Tibial nerve (tissue), 4 donors: ENCODE measurements at places on chromosomes 2 and 18. TPM values are rescaled to one million over a fixed set of nuclear protein-coding genes. Genes with fewer than 3 reads are reported as not detected.

DNA sequence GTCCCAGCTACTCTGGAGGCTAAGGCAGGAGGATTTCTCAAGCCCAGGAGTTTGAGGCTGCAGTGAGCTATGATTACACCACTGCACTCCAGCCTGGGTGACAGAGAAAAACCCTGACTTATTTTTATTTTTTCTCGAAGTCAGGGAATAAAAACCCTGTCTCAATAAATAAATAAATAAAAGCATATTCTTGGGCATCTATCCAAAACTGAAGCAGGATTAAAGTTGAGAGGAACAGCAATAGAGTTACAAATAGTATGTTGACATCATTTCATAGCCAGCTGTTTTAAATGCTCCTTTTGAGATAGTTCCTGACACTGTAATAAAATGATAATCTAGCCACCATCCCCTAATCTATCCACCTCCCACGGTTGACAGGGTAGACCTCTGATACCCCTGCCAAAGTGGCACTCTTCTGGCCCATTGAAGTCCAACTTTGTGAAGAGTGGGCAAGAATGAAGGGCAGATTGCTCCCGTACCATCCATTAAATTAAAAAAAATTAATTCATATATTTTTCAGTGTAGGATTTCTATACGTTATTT lies 42.3 kb upstream of the LPIN2 start:
- H3K4me1 ChIP-seq, result peaks cover 29% of the 10 kb centered on the region
- H3K27ac ChIP-seq, result no peak overlapping the region
- DNase-seq, result no peak
- H3K36me3 ChIP-seq, result no peaks in the 10 kb centered on the region
- no peak overlapping the region for H3K4me3 ChIP-seq
- H3K27me3 ChIP-seq, result no peaks in the 10 kb centered on the region

- H3K4me1 ChIP-seq, result no peaks in the 10 kb centered on the region
- H3K36me3 ChIP-seq, result peaks cover 7% of the 10 kb centered on the region
- H3K4me3 ChIP-seq, result no peak overlapping the region
- no peak overlapping the region for H3K27ac ChIP-seq
Measured at GRCh38 chr2:95353055-95353575, 49.4 kb upstream of the FAHD2A start.

GRCh38 chr18:48375150-48375800 lies 33.9 kb downstream of the ZBTB7C start:
- H3K27me3 ChIP-seq, result no peaks in the 10 kb centered on the region
- no peak overlapping the region for H3K4me3 ChIP-seq
- H3K36me3 ChIP-seq, result no peaks in the 10 kb centered on the region
- DNase-seq, result no peak
- no peaks in the 10 kb centered on the region for H3K4me1 ChIP-seq

DNA sequence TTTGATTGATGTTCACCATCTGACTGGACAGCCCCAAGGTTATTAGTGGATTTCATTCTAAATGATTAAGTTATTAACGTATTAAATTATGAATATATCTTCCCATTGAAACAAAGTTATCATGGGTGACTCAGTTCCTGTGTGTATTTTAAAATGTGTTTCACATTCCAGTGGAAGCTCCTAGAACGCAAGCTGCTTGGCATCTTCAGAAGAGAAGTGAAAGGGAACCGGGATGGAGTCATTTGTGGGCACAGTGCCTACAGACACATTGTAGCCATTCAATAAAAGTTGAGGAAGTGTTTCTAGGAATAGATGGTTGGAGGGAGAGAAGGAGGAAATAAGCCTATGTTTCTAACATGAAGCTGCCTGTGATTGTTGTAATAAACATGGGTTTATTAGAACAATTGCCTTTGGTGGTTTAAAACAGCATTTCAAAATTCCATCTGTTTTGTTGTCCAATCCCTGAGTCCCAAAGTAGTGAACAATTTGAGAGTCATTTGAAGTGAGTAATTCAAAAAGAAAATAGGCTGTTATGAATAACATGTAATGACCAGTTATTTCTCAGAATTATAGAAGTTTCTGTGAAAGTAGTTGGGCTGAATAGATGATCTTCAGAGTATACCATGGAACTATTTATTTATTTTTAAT lies 143.5 kb downstream of the PKP4 start:
- H3K4me3 ChIP-seq, result no peak overlapping the region
- no peak for DNase-seq
- no peaks in the 10 kb centered on the region for H3K36me3 ChIP-seq

DNA sequence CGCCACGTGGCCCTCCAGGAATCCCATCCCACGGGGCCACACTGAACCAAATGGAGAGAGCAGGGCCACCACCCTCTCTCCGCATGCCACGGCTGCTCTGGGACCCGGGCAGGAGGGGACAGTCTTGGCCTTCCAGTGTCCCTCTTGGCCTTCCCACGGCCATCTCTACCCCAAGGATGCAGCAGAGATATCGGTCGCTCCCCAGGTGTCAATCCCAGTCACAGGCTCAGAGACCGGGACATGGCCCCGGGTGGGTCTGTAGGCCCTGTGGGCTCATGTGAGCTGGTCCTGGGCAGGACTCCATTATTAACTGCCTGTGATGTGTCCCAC lies 15.3 kb downstream of the CAPN10 start:
- H3K4me3 ChIP-seq, result no peak overlapping the region
- no peak overlapping the region for H3K27ac ChIP-seq

- H3K36me3 ChIP-seq, result no peaks in the 10 kb centered on the region
- no peak overlapping the region for H3K27ac ChIP-seq
- no peak for DNase-seq
- H3K4me1 ChIP-seq, result no peaks in the 10 kb centered on the region
- no peak overlapping the region for H3K4me3 ChIP-seq
- no peaks in the 10 kb centered on the region for H3K27me3 ChIP-seq
Measured at GRCh38 chr18:57727952-57728807, 74.9 kb downstream of the ATP8B1 start.

GRCh38 chr2:9700109-9700495 lies 69.3 kb upstream of the YWHAQ start:
- no peaks in the 10 kb centered on the region for H3K36me3 ChIP-seq
- no peak for DNase-seq
- no peak overlapping the region for H3K4me3 ChIP-seq
- peaks cover 14% of the 10 kb centered on the region for H3K4me1 ChIP-seq

Gene RGPD3
- total RNA-seq, result 0.20 TPM

Gene IL37
- total RNA-seq, result not detected

Gene FIGN
- total RNA-seq, result 12.4 TPM

Gene ALK
- 0.90 TPM for total RNA-seq

Gene FAM237A
- not detected for total RNA-seq

Gene DYNAP
- not detected for total RNA-seq
